ENCODE measurements at places on chromosomes 6 and 20.

- peak; percentile 67 for DNase-seq
These were observed 97.4 kb downstream of the OR2B2 start for GRCh38 chr6:27814665-27815424.

DNA sequence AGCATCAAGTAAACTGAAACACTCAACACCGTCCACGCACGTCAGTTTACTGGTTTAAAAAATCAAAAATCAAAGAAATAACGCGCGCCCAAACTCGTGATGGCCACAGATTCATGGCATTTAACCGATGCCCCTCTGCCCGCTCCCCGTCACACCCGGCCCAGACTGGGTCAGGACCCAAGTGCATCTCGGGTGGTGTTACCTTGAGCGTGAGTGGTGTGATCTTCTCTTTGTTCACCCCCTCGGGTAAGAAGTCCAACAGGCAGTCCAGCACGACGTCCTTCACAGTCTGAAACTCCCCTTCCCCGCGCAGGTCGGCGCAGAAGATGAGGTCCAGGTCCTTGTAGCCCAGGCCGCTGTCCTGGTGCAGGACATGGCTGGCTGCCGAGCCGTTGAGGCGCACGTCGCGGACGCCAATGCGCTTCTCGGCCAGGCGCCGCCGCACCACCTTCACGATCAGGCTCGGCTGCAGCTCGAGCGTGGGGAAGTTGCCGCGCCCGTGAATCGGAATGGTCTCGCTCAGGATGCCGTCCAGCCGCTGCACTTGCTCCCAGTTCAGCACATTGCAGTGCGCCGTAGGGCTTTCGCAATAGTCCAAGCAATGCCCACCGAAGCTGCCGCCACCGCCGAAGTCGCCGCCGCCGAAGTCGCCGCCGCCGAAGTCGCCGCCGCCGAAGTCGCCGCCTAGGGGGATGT lies 945 bp downstream of the TENT5A start:
- DNase-seq = peak; percentile 21

GRCh38 chr20:14208956-14209355 lies 128.5 kb downstream of the FLRT3 start:
- no peak for DNase-seq

DNA sequence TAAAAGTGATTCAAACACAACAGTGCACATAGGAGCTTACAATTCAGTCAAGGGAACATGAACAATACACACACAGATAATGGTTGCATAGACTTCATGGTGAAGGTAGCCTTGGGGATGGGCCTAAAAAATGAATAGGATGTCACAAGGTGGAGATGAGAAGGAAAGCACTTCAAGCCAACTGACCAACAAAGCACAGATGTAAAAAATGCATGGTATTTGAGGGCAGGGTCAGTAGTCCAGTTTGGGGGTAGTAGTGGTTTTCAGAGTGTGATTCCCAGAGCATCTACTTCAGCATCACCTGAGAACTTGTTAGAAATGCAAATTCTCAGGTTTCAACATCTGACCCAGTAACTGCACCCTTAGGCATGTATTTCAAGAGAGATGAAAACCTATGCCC lies 88.9 kb downstream of the PERP start:
- DNase-seq = no peak
